Stimulated activated CD4-positive, alpha-beta T cell treated with anti-CD3 and anti-CD28 coated beads, Interleukin-12 subunit alpha, Interleukin-12 subunit beta, amount 100 ng/mL, for 4 hours (primary cell): ENCODE measurements at places on chromosomes 2 and 18.
A peak's percentile ranks its signal among the peaks of the same experiment; 100 is the strongest.

DNA sequence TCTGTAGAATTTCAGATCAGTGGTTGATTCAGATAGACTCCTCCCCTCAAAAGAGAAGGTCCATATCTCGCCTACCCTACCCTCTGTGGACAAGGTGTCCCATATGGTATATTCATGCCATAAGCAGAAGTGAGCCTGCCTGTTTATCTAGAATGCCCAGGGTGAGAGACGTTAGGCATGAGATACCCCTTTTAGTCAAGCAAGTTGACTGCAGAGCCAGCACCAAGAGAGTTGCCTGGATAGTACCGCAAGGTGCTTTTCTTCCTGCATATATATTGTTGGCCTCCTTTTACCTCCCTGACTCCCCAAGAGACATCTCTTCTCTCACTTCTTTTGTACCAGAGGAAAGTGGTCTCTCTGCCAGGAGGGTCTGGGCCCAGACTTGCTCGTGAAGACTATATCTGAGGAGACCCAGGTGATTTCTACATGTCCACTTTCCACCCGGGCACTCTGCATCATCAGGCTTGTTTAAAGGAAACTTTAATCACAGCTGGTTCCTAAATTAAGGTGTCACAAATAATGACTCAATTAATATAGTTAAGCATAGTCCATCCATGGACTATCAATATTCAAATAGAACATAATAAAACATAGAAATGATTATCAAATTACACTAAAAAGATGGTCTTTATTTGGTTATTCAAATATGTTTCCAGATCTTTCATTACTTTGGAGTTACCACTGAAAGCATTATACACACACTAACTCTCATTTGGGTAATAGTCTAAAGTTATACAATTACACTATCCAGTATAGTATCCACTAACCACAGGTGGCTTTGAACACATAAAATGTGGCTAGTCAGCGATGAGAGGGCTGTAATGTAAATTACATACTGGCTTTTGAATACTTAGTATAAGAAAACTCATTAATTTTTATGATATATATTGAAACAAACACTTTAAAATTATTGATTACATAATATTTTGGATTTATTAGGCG lies 4.1 kb downstream of the ITGA4 start:
- peak; percentile 1 for DNase-seq

GRCh38 chr2:210169516-210170195 lies 1.6 kb downstream of the KANSL1L start:
- no peak for DNase-seq

DNA sequence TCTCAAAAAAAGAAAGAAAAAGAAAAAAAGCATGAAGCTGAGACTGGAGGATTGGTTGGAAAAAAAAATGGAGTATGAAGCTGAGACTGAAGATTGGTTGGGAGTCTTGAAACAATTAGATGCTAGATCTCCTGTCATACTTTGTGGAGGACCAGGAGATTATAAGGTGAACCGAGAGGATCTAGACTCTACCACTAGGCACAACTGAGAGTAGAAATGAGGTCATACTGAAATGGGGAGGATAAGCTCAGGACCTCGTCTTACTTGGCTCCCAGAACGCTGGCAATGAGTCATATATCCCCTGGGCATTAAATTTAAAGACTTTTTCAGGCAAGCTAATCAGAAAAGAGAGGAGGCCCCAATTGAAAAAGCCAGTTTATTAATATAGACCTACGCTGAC lies 3.3 kb upstream of the ORC2 start:
- DNase-seq: no peak

DNA sequence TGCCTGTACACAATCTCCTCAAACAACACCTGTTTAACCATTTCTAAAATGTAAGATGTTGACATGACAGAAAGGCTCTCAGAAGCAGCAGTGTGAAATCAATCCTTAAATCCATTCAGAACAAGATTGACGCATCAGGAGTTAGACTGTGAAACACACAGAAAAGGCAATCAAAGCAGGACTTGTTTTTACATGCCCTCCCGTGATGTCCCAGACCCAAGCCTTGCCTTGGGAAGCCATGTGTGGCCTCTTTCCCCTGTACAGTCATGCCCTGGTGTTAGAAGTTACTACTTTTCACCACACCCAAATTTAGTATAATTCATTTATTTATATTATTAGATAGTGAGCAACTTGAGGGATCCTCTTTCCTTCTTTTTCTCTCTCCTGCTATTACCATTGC lies 115.7 kb downstream of the NCKAP5 start:
- DNase-seq: no peak

- no peak for DNase-seq
Observed at GRCh38 chr2:158197940-158198339, 96.3 kb downstream of the UPP2 start.

- no peak for DNase-seq
Observed at GRCh38 chr18:76679945-76680344, 142.4 kb upstream of the ZNF236 start.

DNA sequence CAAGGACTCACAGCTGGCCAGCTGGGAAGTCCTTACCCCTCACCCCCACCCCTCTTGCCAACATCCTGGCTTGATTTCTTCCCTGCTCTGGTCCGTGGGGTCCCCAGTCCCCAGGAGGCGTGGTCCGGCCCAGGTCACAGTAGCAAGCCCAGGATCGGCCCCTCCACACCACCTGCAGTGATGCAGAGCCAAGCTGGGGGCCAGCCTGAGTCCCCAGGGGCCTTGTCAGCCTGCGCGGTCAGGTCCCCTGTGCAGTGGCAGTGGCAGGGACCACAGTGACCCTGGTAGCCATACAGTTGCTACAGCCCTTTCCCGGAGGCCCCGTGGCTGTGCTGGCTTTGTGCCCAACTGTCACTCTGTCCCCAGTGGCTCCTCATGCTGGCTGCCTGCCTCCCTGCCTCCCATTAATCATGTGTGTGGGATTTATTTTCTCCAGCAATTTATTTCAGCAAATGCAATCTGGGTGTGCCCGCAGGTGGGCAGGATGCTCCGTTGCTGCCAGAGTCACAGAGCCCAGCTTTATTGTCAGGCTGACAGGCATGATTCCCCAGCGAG lies 8.8 kb upstream of the PRSS56 start:
- no peak for DNase-seq

GRCh38 chr2:170054997-170055396 lies 123.0 kb upstream of the MYO3B start:
- no peak for DNase-seq

DNA sequence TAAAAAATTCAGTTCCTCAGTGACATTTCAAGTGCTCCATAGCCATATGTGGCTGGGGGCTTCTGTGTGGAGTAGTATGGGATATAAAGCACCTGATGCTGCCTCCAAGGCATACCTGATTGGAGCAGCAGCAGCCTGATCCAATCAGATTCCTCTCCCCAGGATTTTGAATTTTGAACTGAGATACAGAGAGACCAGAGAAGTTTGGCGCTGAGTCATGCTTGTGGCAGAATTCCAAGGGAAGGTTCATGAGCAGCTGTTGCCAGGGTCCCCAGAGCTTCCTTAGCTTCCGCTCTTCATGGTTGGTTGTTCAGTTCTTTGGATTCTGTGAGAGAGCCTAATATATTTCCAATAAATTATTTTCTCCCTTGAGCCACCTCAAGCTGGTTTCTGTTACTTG lies 29.0 kb upstream of the CFAP36 start:
- DNase-seq: no peak

GRCh38 chr2:177984749-177985148 lies 87.8 kb downstream of the PDE11A start:
- no peak for DNase-seq

- DNase-seq: no peak
Observed at GRCh38 chr2:157345647-157346389, 20.2 kb upstream of the ERMN start.

GRCh38 chr2:64114912-64115277 lies 29.3 kb downstream of the PELI1 start:
- DNase-seq: no peak

GRCh38 chr2:129892773-129893172 lies 86.7 kb upstream of the RAB6C start:
- DNase-seq: no peak

- no peak for DNase-seq
Observed at GRCh38 chr2:150140777-150141176, 346.7 kb downstream of the RND3 start.
